ENCODE measurements at places on chromosomes 4 and X.
A peak's percentile ranks its signal among the peaks of the same experiment; 100 is the strongest.

DNA sequence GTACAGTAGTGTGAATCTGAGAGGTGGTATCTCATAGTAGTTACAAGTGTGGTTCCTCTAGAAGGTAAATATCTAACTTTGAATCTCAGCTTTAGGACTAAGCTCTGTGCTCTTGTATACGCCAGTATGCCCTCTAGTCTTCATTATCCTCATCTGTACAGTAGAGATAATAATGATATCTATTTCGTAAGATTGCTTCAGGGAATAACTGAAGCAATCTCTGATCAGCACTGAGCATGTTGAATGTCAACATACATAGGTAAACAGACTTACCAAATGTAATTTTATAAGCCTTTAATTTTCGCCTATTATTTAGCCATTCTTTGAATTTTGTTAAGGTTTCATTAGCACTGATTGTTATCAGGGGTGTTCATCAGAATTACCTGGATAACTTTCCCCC lies 175.2 kb upstream of the ANKRD50 start:
- no peak for DNase-seq

- no peak for DNase-seq
Measured at GRCh38 chrX:37302569-37302968, 46.6 kb upstream of the PRRG1 start.

GRCh38 chr4:68152411-68152810 lies 22.7 kb upstream of the TMPRSS11F start:
- no peak for DNase-seq

DNA sequence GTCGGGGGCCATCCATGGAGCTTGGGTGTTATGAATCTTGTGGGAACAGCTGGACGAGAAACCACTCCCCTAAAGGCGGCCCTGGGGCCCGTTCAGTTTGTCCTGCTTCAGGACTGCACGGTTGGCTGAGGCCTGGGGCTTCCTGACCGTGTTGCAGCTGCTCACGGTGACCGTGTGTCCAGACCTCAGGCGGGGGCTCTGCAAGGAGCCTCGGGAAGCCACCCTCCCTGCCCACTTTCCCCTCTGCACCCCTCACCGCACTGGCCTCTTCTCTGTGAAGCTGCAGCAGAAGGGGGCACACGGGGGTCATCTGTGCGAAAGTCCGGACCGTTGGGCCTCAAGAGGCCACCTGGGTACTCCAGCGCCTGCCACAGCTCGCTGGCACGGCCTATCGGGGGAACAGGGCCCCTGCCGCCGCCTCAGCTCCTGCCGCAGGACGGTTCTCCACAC lies 29.4 kb downstream of the UVSSA start:
- no peak for DNase-seq

GRCh38 chr4:88722276-88722780 lies 24.7 kb upstream of the NAP1L5 start:
- DNase-seq: no peak

DNA sequence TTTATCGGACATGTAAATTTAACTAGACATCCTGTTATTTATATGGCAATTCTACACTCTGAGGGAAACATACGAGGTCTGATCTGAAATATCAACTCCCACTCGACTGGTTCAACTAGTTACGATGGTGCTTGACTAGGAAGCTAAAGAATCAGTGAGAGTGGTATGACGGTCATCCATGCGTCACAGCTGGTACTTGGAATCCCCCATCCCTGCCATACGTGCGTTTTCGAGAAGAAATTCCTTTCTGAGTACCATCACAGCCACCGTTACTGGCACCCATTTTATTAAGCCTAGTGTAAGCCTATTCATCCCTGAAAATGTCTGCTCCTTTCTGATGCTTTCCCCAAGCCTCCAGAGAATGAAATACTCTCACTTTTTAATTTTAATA lies 695 bp upstream of the PIGA start:
- DNase-seq: peak; percentile 16

GRCh38 chr4:37421614-37422013 lies 177.1 kb downstream of the NWD2 start:
- no peak for DNase-seq

DNA sequence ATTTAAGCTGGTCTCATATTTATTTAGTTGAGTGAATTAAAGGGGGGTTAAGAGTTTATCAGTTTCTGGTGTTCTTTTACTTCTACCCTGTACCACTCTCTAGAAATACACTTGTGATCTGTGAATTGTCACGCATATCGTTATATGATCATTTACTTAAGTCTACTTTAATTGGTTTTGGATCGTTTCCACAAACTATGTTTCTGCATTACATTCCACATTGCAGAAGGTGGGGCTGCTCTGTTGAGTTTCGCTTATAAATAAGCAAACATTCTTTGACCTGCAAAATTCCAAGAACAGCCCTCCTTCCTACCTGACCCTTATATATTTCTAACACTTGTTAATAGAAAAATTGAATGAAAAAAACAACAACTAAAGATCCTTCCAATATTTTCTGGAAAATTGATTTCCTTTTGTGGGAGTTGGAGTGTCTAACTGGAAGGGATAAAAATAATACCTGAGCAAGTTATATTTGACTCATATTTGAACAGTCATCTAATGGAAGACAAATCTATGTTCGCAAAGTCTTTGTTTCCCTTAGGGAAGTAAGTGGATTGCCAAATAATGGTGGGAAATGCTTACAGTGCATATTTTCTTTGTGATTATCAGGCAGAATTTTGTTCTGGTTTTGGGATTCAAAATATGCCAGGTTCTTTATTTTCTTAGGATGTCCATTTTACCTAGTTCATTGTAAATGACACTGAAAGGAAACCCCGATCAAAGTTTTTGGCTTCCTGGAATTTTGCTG lies 152.7 kb downstream of the RELL1 start:
- no peak for DNase-seq

DNA sequence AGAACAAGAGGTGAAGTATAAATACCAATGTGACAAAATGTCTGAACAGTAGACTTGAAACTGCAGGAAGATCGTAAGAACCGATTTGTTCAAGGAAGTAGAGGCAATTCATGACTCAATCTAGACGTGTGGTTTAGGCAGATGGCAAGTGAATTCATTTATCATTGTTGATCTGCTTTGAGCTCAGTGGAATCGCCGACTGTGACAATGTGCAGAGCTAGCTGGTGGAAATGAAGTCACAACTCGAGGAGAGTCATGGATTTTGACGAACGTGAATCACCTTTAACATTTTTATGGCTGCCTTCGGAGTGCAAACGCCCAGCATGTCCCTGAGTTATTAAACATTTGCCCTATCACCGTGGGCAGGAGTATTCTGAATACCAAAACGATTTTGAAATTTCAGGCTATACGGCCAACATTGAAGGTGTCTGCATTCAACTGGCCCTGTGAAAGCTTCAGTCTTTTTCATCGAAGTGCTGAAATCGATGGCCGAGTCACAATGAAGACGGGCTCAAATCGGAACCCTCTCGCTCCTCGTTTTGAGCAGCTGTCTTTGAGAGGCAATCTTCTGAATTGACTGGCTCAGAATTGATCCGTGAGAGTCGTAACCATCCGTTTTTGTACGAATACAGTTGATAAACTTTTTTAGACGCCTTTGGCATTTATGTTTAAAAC lies 689 bp upstream of the OGT start:
- DNase-seq: no peak

GRCh38 chr4:22802876-22803275 lies 110.1 kb downstream of the GBA3 start:
- DNase-seq: no peak

DNA sequence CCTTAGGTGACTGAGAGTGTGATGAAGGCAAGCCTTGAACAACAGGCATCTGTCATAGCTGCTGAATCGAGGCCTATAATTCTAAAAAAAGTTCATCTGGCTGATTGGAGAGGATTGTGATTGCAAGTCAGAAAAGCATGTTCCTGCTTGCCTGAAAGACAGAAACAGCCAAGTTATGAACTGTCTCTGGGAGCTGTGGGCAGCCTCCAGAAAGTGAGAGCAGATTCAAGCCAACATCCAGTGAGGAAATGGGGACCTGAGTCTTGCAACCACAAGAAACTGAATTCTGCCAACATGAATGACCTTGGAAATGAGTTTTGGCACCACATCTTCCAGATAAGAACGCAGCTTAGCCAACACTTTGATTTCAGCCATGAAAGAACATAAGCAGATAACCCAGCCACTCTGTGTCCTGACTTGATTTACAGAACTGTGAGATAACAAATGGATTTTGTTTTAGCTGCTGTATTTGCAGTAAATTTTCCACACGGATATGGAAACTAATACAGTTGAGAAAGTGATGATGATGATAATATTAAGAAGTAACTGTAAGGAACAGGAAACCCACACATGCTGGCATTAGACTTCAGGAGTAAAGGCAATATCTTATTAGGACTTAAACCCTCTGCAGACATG lies 240.3 kb upstream of the NDST3 start:
- no peak for DNase-seq

- no peak for DNase-seq
Measured at GRCh38 chr4:185144601-185145240, 1.7 kb downstream of the SLC25A4 start.

DNA sequence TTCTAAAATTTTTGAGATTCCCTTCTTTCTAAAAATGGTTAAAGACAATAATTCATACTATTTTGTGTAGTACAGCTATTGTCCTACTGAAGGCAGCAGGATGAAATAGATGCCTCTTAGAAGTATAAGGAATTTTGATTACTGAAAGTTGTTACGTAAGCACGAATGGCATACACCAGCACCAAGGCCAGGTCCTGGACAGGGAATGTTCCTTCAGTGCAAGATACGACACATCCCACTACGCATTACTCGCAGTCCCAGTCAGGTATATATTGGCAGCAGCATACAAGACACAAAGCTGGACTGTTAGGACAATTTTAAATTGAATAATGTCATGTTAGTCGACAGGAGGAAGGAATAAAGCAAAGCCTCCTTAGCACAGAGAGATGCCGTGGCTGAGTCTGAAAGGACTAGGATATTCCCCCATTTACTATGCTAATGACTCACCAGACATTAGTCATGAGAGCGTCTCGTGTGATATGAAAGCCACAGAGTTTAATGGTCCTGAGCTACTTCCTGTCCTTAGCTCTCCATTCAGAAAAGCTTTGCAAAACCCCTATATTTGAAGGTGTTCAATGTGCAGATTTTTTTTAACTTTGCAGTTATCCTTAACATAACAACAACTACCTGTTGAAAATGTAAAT lies 504.3 kb downstream of the FAM133A start:
- DNase-seq: no peak

DNA sequence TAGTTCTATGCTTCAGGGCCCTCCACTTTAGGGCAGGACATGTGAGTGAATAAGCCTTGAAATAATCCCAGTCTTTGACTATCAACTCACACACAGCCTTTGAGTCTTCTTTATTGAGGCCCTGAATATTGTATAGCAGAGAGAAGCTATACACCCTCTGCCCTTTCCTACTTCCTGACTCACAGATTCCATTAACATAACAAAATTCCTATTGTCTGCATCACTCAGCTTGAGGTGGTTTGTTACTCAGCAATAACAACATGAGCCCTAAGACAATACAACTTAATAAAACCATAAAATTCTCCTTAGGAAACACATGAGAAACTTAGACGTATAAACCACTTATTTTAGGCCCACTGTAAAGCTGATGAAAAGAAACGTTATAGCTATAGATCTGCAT lies 680.3 kb upstream of the DIAPH2 start:
- no peak for DNase-seq

- no peak for DNase-seq
Measured at GRCh38 chrX:154918060-154918483, 31.9 kb downstream of the F8A1 start.

DNA sequence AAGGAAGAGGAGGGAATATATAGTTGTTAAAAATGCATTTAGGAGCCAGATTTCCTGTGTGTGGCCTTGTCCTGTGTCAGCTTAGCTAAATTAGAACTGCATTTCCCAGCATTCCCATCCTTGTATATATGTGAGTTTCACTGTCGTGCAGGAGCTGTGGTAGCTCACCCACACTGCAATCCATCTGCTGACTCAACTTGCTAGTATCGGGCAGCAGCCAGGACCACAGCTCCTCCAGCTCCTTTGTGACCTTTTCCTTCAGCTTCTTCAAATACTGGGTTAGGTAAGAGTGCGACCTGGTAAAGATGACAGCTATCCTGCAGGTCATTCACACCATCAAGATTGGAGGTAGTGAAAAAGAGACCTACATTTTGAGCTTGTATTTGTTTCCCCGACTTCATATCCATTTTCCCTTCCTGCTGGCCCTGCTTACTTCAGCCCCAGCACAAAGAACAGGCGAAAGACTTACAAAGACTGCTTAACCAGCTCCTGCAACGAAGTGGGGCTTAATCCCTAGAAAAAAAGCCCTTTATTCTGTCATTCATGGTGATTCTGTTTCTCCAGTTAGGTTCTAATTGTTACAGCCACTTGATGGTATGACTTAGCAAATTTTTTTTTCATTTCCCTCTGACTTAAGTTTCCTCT lies 11.4 kb downstream of the ASIC5 start:
- no peak for DNase-seq

DNA sequence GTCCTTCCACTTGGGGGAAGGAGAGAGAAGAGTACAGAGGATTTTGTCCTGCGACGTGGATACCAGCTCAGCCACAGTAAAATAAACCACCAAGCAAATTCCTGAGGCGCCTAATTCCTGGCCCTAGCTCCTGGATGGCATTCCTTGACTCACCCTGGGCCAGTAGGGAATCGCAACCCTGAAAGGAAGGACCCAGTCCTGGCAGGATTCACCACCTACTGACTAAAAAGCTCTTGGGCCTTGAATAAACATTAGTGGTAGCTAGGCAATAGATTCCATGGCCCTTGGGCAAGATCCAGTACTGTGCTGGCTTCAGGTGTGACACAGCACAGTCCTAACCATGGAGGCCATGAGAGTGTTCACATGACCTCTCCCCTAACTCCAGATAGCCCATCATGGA lies 45.6 kb downstream of the GABRA3 start:
- DNase-seq: no peak

- DNase-seq: no peak
Measured at GRCh38 chr4:163587867-163588266, 93.4 kb downstream of the TMA16 start.

DNA sequence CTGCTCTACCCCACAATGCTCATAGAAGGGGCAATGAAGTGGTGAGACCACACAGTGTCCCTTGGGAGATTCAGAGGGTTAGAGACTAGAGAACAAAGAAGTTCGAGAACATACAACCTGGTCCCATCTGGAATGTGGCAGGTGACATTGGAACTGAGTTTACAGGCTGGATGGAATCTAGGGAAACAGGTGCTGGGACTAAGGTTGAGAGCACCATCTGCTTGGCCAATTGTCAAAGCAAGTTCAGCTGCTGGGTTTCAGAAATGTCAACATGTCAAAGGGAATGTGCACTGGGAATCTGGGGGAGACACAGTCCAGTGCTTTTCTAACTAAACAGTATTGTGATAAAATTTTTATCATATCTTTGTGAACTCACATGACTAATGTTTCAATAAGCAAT lies 15.9 kb upstream of the FAM13A start:
- DNase-seq: no peak

DNA sequence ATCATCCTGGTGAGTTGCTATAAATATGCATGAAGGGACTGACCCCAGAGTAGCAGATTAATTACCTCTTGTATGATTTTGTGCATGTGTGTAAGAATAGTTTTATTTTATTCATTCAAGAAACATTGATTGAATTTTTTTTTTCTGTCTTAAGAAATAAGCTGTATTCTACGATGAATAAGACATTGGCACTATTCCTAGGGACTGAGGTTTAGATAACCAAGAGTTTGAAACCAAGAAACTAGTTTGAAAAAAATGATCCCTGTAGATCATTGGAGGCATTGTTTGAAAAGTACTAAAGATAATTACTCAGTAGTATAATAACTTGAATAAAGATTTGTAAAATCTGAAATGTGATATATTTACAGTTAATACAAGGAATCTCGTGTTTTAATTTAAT lies 1086.9 kb downstream of the PCDH7 start:
- DNase-seq: no peak

GRCh38 chr4:12545812-12546211 lies 938.3 kb downstream of the RAB28 start:
- DNase-seq: no peak
